Esophagus squamous epithelium (tissue), 5 donors: ENCODE measurements at places on chromosomes 3 and 15. TPM values are rescaled to one million over a fixed set of nuclear protein-coding genes. Genes with fewer than 3 reads are reported as not detected.

DNA sequence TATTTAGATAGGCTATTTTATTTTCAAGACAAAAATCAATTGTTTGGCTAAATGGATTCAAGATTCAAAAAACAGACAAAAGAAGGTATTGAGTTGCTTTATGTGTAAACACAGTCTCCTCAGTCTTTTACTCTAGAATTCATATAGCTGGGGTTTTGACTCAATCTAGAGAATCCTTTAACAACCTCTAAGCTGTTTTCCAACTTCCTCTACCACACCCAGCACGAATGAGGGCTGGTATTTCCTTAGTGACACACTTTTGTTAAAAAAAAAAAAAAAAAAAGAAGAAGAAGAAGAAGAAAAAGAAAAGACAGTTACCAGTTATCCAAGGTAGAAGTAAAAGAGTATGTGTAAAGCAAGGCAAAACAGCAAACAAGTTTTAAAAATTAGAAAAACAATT lies 732.8 kb upstream of the GOLIM4 start:
- no peak overlapping the region for H3K4me3 ChIP-seq
- no peaks in the 10 kb centered on the region for H3K27me3 ChIP-seq
- H3K36me3 ChIP-seq: no peaks in the 10 kb centered on the region
- DNase-seq: no peak
- no peaks in the 10 kb centered on the region for H3K4me1 ChIP-seq
- no peak overlapping the region for H3K27ac ChIP-seq

DNA sequence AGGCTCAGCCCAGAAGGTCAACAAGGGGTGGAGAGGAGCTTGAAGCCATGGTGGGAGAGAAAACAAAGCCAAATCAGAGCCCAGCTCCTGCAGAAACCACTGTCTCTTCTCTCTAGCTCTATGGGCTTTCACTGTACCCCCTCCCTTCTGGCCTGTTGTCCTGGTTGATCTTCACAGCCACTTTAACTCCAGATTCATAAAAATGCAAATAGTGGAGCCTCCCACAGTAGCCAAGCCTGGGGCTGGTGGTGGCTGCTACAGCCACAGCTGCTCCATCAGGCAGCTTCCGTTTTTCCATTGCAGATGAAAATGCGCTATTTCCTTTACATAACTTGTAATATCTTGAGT lies 20.7 kb upstream of the CAV3 start:
- H3K27me3 ChIP-seq: no peaks in the 10 kb centered on the region
- H3K4me3 ChIP-seq: no peak overlapping the region
- H3K36me3 ChIP-seq: no peaks in the 10 kb centered on the region
- H3K27ac ChIP-seq: no peak overlapping the region
- no peaks in the 10 kb centered on the region for H3K4me1 ChIP-seq

GRCh38 chr15:70488002-70488605 lies 275.3 kb downstream of the UACA start:
- no peak for DNase-seq
- no peak overlapping the region for H3K4me3 ChIP-seq
- no peak overlapping the region for H3K27ac ChIP-seq
- H3K36me3 ChIP-seq: no peaks in the 10 kb centered on the region

DNA sequence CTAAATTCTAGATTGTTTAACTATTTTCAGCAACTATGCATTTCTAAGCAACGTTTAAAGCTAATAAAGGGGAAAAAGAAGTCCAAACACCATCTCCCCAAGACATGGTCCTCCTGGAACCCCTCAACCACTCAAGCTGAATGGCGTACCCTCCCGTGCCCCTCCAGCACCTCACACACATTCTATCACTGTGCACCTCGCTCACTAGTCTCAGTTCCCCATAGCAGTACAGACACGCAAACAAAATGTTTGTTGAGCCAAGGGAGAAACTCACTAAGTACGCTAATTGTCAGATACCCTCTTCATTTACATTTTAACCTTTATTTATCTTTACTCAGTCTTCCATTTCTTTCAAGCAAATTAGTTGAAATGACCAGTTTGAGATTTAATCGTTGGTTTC lies 48.8 kb downstream of the ACAP2 start:
- DNase-seq: no peak
- peaks cover 19% of the 10 kb centered on the region for H3K4me1 ChIP-seq
- no peak overlapping the region for H3K27ac ChIP-seq
- no peaks in the 10 kb centered on the region for H3K27me3 ChIP-seq
- no peak overlapping the region for H3K4me3 ChIP-seq
- H3K36me3 ChIP-seq: no peaks in the 10 kb centered on the region

GRCh38 chr3:35651426-35651825 lies 12.1 kb downstream of the ARPP21 start:
- no peaks in the 10 kb centered on the region for H3K36me3 ChIP-seq
- no peaks in the 10 kb centered on the region for H3K27me3 ChIP-seq
- no peaks in the 10 kb centered on the region for H3K4me1 ChIP-seq
- no peak overlapping the region for H3K4me3 ChIP-seq
- no peak overlapping the region for H3K27ac ChIP-seq

DNA sequence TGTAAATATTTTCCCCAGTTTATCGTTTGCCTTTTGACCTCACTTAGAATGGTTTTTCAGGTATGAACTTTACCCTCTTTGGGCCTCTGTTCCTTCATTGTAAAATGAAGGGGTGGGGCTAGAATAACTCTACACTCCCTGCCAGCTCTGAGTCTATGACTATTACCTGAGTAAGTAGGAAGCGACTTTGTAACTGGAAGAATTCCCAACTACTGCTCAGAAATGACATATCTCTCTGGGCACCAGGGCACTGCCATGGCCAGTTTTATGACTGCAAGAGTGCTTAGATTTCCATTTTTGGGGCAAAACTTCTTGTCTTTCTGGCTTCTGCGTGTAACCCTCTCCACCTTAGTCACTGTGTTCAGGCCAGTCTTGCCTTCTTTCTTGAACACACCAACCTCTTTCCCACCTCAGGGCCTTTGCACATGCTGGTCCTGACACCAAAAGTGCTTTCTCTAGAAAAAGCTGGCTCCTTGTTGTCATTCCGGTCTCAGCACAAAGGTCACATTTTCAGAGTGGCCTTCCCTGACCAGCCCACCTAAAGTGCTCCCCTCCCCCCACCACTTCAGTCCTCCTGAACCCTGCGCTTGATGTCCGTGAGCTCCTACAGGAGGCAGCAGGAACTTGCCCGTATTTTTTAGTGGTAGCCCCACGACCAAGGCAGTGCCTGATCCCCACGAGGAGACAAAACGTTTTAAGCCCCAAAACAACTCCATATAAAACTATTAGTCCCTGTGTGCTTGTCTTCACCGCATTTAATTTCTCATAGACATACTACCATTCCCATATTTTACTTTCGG lies 25.6 kb downstream of the CDCP1 start:
- peak overlapping the region; percentile 64 for H3K27ac ChIP-seq
- DNase-seq: no peak
- H3K4me3 ChIP-seq: no peak overlapping the region
- no peaks in the 10 kb centered on the region for H3K27me3 ChIP-seq
- H3K36me3 ChIP-seq: no peaks in the 10 kb centered on the region

DNA sequence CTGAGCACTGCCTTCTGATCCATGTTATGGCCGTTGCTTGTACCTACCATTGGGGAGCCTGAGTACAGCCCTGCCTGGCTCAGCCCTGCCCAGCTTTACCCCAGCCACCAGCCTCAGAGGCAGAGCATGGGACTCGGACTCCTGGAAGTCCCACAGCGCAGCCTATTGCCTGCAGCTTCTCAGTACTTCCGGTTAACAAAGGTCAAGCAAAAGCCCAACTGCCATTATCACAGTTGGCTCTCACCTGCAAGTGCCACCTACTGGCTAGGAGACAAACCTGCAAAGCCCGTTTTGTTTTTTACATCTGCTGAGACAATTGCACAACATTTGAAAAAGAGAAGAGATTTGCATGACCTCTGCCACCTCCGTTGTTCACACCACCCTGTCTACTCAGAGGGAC lies 1081.7 kb downstream of the NAALADL2 start:
- no peaks in the 10 kb centered on the region for H3K27me3 ChIP-seq
- no peaks in the 10 kb centered on the region for H3K4me1 ChIP-seq
- DNase-seq: no peak
- H3K27ac ChIP-seq: no peak overlapping the region
- H3K36me3 ChIP-seq: no peaks in the 10 kb centered on the region
- H3K4me3 ChIP-seq: no peak overlapping the region

- no peaks in the 10 kb centered on the region for H3K27me3 ChIP-seq
- no peak overlapping the region for H3K27ac ChIP-seq
- DNase-seq: no peak
Measured at GRCh38 chr3:61928776-61929314, 367.5 kb downstream of the PTPRG start.

GRCh38 chr3:111846717-111847116 lies 12.3 kb upstream of the PHLDB2 start:
- no peak overlapping the region for H3K4me3 ChIP-seq
- H3K36me3 ChIP-seq: no peaks in the 10 kb centered on the region
- no peak overlapping the region for H3K27ac ChIP-seq
- DNase-seq: no peak
- H3K27me3 ChIP-seq: no peaks in the 10 kb centered on the region

DNA sequence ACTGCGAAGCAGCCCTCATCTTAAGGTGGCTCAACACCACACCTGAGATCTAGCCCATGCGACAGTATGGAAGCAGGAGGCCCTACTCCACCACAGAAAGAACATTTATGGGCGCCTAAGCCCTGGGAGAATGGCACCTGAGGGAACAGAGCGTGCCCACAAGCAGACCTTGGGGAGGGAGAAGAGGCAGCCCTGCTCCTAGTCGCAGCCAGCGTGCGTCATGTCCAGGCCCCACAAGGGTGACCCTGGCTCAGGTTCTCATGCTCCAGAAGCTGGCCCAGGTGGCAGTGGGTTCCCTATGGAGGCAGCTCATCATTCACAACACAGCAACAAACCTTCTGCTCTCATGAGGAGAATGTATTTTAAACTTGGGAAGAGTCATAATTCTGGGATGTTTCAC lies 19.3 kb upstream of the ANPEP start:
- no peak overlapping the region for H3K4me3 ChIP-seq
- no peak for DNase-seq
- H3K36me3 ChIP-seq: peaks cover 6% of the 10 kb centered on the region
- peak overlapping the region; percentile 91 for H3K27ac ChIP-seq

DNA sequence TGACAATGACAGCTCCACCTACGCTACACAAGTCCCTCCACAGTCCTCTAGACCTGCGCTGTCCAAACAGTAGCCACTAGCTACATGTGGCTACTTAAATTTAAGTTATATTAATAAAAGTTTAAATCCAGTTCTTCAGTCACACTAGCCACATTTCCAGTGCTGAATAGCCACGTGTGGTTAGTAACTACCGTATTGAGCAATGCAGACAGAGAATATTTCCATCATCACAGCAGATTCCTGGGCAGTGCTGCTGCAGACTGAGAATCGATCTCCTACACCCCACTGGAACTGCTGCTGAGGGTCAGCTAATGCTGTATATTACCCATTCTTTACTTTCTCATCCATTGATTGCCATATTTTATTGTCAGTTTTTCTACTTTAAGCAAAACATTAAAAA lies 40.9 kb downstream of the HDC start:
- no peak overlapping the region for H3K27ac ChIP-seq
- no peak overlapping the region for H3K4me3 ChIP-seq
- no peaks in the 10 kb centered on the region for H3K4me1 ChIP-seq
- H3K27me3 ChIP-seq: no peaks in the 10 kb centered on the region

DNA sequence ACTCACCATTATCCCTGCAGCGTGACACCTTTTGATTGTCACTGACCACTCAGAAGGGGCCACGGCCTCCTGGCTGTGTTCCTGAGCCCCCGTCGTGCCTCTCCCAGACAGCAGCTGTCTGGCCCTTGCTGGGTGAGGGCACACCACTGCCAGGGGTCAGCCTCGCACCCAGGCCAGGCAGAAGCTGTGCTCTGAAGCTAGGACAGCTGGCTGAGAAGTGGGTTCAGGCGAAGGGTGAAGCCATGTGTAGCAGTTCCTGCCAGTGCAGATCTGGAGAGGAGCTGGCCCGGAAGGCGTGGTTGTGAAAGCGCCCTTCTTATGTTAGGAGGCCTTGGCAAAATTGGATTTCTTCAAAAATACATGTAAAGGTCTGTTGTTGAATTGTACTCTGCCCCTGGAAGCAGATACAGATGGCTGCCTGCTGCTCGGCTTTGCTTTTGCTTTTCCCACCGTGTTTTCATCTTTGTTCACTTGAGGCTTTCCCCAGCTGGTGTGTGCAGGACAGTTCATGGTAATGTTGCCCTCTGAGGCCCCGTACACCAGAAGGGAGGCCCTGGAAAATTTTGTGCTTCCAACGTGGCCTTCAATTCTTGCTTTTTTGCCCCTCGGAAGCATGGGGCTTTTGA lies 49.1 kb downstream of the KLHL25 start:
- H3K36me3 ChIP-seq: peaks cover 88% of the 10 kb centered on the region
- H3K27ac ChIP-seq: no peak overlapping the region
- H3K4me3 ChIP-seq: no peak overlapping the region
- H3K4me1 ChIP-seq: peaks cover 39% of the 10 kb centered on the region

- H3K36me3 ChIP-seq: peaks cover 12% of the 10 kb centered on the region
- no peak for DNase-seq
- no peak overlapping the region for H3K4me3 ChIP-seq
- H3K4me1 ChIP-seq: no peaks in the 10 kb centered on the region
Measured at GRCh38 chr3:142332390-142332789, 107.0 kb upstream of the GK5 start.

- no peaks in the 10 kb centered on the region for H3K27me3 ChIP-seq
- no peaks in the 10 kb centered on the region for H3K36me3 ChIP-seq
- H3K27ac ChIP-seq: peak overlapping the region; percentile 72
Measured at GRCh38 chr3:32109256-32109655, 2.8 kb downstream of the GPD1L start.

- peaks cover 10% of the 10 kb centered on the region for H3K4me1 ChIP-seq
- H3K36me3 ChIP-seq: no peaks in the 10 kb centered on the region
- no peak overlapping the region for H3K4me3 ChIP-seq
- no peak for DNase-seq
Measured at GRCh38 chr3:61901496-61901895, 340.1 kb downstream of the PTPRG start.

DNA sequence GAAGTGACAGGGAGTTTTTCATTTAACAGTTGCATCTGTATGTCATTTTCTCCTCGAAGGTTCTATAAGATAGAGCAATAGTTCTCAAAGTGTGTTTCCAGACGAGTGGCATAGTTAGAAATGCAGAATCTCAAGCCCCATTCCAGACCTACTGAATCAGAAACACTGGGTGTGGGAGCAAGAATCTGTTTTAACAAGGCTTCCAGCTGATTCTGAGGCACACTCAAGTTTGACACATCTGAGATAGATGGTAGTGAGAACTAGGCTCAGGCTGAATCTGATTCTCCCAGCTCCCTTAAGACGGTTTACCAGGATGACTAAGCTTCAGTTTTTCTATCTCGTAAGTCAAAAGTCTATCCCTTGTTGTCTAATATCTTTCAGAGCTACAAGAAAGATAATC lies 159.8 kb upstream of the NUDT16 start:
- no peak for DNase-seq
- H3K27me3 ChIP-seq: no peaks in the 10 kb centered on the region
- H3K4me3 ChIP-seq: no peak overlapping the region
- H3K27ac ChIP-seq: no peak overlapping the region
- peaks cover 3% of the 10 kb centered on the region for H3K4me1 ChIP-seq

- no peak overlapping the region for H3K4me3 ChIP-seq
- H3K36me3 ChIP-seq: no peaks in the 10 kb centered on the region
- DNase-seq: no peak
- H3K27ac ChIP-seq: no peak overlapping the region
Measured at GRCh38 chr3:18847583-18848197, 300.6 kb upstream of the KCNH8 start.

LEKR1 gene
- total RNA-seq: 0.57 TPM

TLR9 gene
- not detected for total RNA-seq

LRRN1 gene
- total RNA-seq: 0.19 TPM

FILIP1L gene
- 18.5 TPM for total RNA-seq

CTXND1 gene
- total RNA-seq: not detected

SGO1 gene
- total RNA-seq: 1.3 TPM

PTPN23 gene
- total RNA-seq: 134 TPM
